ENCODE measurements at places on chromosomes 6 and 20.

GRCh38 chr6:141451181-141451510 lies 681.6 kb upstream of the GJE1 start:
- no peak for DNase-seq

- DNase-seq, result peak; percentile 85
These were observed 52.1 kb upstream of the BEND6 start for GRCh38 chr6:56902641-56903464.

GRCh38 chr20:40702504-40702903 lies 13.5 kb upstream of the MAFB start:
- DNase-seq, result no peak

DNA sequence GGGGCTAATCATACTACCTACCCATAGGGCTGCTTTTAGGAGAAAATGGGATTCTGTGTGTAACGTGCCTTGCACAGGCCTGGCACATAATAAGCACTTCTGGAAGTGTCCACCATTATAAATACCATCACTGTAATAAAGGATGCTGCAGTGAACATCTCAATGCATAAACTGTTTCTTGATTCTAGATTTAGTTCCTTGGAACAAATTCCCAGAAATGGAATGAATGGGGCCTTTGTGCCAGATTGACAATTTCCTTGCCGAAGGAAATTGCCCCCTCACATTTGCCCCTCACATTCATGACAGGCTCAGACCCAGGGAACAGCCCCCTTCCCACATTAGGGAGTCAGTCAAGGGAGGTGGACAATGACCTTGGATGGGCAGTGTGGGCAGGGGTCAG lies 29.2 kb downstream of the BPIFB4 start:
- DNase-seq, result no peak

GRCh38 chr6:32794510-32794909 lies 22.3 kb downstream of the HLA-DOB start:
- no peak for DNase-seq

GRCh38 chr6:28734443-28734959 lies 189.3 kb downstream of the TRIM27 start:
- DNase-seq, result no peak

GRCh38 chr6:39590871-39591393 lies 134.3 kb downstream of the KIF6 start:
- no peak for DNase-seq

- no peak for DNase-seq
These were observed 44.6 kb downstream of the SSR1 start for GRCh38 chr6:7268362-7268761.

GRCh38 chr20:49786196-49786595 lies 26.4 kb upstream of the SLC9A8 start:
- DNase-seq, result no peak
